Pulmonary artery endothelial cell (primary cell): ENCODE measurements at places on chromosomes 1 and 21.

- no peak for DNase-seq
These were observed 15.9 kb upstream of the SRSF4 start for GRCh38 chr1:29197590-29197924.

GRCh38 chr1:217331698-217332097 lies 299.2 kb downstream of the GPATCH2 start:
- no peak for DNase-seq

DNA sequence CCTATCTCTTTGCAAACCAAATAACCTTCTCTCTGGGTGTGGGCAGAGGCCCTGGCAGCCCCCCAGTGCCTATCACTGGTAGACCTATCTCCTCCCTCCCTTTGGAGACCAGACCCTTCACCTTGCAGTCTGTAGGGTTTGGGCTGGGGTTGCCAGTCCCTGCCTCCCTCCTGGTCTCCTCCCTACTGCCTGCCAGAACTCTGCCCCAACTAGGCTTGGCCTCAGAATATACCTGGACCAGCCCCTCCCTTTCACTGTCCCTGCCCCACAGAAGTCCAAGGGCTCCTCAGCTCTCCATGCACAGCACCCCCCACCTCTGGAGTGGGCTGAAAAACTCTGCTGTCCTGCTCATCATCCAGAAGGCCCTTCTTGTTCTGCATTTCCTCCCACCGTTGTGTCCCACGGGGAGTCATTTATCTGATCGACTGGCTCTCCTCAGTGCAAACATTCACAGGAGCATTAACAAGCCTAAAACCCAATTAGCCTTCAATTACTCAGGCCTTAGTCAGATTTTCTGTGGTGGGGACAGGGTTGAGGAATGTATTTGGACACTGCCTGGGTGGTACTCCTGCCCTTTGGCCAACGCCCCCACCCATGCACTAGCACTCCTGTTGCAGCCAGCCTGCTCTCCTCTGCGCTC lies 27.7 kb upstream of the DMBX1 start:
- DNase-seq: no peak

GRCh38 chr1:220655509-220655908 lies 34.7 kb upstream of the C1orf115 start:
- DNase-seq: no peak

- no peak for DNase-seq
These were observed 583 bp upstream of the RNF223 start for GRCh38 chr1:1074631-1075147.

GRCh38 chr1:168365719-168366479 lies 85.2 kb downstream of the TBX19 start:
- no peak for DNase-seq
